ENCODE measurements at places on chromosomes 3 and 15.

- DNase-seq: no peak
Measured at GRCh38 chr3:194979173-194979572, 291.8 kb downstream of the XXYLT1 start.

DNA sequence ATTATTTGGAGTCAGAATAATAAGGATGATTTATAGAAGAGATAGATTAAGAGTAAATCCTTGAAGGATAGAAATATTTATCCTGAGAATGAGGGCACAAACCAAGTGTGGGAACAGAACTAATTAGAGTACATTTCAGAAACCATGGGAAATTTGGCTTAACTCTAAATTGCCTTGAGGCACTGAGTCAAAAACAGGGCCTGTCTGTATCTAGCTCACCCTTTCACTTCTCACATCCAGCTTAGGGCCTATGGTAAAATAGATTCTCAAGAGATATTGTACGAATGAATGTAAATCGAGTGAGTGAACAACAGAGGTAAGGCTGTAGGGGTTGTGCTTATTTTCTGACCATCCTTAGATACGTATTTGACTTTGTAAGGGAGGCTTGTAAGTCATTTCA is 586.1 kb upstream of the DPPA4 start:
- DNase-seq: no peak

GRCh38 chr3:177476495-177476894 is 279.2 kb upstream of the TBL1XR1 start:
- DNase-seq: no peak

- no peak for DNase-seq
Measured at GRCh38 chr15:77791941-77792340, 159.2 kb upstream of the LINGO1 start.

GRCh38 chr3:131705558-131706051 is 202.8 kb upstream of the MRPL3 start:
- DNase-seq: no peak

DNA sequence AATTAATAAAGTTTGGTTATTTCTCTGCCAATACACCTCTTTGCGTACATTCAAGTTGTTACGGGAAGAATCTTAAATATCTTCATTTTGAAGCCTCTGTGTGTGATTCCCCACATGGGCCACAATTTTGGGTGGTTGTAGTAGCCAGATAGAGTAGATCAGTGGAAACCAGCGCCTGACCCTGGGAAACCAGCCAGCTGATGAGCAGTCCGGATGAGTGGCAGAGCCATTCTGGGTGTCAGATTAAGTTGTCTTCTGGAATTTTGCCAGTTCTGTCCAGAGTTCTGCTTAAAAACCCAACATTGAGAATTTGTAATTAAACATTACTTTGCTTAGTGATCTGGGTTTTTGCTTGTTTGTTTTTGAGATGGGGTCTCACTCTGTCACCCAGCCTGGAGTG is 49.7 kb downstream of the MRPS25 start:
- no peak for DNase-seq

GRCh38 chr15:70059476-70060213 is 38.1 kb downstream of the TLE3 start:
- DNase-seq: no peak

GRCh38 chr3:168459226-168459784 is 363.6 kb upstream of the GOLIM4 start:
- no peak for DNase-seq

DNA sequence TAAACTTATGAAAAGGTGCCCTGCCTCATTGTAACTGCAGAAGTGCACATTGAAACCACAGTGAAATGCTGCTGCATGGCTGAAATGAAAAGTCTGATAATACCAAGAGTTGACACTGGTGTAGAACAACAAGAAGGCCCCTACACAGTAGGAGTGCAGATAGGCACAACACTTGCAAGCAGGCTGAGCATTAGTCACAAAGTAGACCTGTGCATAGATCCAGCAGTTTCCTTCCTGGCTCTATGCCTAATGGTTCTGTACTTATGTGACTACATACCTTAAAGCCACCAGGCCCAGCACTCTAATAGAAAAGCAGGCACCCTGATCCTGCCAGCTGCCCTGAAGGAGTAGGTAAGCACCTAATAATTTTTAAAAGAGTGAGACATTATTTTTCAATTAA is 41.8 kb downstream of the PRR23E start:
- no peak for DNase-seq

DNA sequence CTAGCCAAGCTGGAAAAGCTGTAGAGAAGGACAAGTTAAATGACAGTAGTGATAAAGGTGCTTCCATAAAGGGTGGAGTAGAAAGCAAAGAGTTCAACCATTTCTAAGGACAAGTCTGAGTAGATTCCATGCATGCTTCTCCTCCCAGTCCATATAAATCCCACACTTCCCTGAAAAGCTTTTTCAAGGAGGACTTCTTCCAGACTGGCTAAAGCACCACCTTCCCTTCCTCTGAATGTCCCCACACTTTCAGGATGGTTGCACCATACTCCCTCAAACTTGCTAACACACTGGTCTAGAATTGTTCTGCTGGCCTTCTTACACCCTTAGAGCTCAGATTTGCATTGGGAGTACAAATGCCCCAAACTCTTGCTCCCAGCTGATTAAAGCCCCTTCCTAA is 40.9 kb downstream of the FBN1 start:
- DNase-seq: no peak

GRCh38 chr3:194642769-194643168 is 9.6 kb upstream of the TMEM44 start:
- no peak for DNase-seq

DNA sequence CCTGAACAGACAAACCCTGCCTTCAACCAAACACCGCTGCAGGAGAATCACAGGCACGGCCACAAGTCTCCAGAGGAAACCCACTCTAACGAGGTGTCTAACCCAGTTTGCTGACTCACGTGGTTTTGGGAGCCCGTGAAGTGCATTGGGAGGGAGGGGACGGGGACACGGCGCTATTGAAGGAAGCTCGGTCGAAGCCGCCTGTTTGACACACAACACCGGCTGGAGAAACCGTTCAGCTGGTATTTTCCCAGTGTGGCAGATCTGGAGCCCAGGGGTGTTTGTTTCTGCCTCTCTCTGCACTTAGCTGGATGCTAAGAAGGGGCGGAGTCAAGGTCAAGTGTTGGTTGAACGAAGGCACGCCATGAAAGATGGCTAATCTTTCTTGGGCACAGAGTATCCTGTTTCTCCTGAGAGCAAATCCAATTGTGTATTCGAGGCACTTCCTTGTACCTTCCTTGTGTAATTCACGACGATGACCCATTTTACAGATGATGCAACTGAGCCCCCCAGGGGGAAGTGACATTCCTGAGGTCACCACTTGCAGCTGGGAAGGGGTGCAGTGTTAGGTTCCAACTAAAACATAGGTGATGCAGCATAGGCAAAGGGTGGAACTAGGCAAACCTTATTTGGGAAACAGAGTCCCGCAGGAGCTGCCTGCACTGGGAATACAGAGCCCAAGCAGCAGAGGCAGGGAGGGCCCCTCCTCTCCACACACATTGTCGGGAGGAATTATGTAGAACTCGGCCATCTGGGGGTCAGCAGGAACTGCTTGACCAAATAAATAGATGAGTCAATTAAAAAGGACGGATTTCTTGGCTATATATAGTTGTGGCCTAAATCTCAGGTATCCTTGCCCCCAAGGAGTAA is 22.5 kb downstream of the SLC6A6 start:
- peak; percentile 56 for DNase-seq

DNA sequence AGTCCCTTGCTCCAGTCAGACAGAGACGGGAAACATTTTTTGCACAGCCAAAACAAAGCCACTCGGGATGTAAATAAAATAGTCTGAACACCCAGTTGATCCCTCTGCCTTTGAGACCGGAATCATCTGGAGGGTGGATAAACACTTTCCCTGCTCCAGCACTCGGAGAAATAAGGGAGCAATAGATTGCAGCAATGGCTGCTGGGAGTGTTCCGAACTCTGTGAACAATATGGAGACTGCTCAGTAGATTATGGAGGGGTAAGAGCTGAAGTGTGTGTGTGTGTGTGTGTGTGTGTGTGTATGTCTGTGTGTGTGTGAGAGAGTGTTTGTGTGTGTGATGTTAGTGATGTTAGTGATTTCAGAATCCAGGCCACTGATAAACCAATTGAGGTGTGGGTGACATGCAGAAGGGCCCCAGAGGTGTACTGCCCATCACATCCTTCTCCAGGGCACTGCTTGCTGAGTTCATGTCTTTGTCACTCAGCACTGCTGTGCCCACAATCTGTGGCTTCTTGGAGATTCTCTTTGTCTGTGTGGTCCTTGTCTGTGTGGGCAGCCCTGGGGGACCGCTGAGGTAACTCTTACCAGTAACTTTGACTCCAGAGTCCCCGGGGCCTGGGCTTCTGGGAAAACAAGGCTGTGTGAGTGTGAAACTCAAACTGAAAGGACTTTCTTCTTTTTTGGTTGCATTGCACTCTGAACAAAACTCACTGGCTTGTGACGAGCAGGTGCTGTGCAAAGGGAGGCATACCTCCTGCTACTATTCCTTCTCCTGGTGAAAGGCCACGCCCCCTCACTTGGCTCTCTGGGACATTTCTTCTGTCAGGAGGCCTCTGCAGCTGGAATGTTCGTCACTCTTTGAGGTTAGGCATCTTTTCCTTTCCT is 23.0 kb downstream of the CRYGS start:
- no peak for DNase-seq

GRCh38 chr3:197889204-197889930 is 60.6 kb upstream of the RPL35A start:
- DNase-seq: no peak

- no peak for DNase-seq
Measured at GRCh38 chr15:83282776-83283137, 1.7 kb downstream of the BNC1 start.

DNA sequence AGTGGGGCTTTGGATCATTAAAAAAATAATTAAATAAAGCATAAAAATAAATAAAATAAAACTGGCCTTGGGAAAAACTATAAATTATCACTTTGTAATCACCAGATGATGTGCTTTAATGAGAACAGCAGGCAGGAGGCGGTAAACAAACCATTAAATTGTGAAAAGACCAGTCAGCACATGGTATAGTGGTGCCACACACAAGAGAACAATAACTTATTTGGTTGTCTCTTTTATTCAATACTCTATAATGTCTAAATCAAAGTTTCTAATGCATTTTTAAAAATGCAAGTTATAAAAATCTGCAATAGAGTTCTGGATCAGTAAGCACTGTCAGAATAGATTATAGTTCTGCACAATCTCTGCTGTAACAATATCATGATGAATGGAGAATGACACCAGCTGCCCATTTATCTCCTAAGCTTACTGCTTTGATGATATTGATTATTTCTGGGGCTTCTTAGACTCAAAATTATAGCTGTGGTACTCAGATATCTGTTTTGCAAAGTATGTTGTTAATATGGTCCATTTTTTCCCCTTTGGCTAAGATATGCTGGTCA is 259.3 kb downstream of the NAALADL2 start:
- no peak for DNase-seq

DNA sequence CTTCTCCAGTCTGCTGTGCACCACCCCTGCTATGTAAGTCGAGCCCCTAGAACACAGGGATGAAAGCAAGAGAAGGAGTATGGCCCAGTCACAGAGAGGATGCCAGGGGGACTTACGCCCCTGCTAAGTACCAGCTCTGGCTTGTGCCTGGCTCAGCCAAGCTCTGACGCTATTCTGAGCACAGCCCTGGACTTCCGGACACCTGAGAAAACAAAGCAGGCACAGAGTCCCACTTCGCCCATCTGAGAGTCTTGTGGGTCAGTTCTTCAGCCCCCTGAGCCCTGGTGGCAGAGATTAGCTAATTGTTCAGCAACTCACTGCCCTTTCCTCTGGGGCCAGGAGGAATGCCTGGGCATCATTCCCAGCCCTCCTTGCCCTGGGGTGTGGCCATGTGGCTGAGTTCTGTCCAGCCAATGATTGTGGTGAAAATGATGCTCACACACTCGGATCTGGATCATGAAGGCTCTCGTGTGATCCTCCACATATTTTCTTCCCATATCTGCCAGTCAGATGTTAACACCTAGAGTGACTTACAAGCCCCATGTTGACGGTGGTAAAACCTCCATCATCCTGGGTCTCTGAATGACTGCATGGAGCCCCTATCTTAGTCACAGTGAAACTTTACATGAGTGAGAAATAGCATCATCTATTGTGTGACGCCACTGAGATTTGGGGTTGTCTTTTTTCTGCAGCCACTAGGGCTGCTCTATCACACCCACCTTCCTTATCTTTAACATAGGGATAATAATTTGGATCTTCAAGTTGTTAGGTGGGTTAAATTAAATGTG is 105.7 kb downstream of the TPRA1 start:
- DNase-seq: no peak

DNA sequence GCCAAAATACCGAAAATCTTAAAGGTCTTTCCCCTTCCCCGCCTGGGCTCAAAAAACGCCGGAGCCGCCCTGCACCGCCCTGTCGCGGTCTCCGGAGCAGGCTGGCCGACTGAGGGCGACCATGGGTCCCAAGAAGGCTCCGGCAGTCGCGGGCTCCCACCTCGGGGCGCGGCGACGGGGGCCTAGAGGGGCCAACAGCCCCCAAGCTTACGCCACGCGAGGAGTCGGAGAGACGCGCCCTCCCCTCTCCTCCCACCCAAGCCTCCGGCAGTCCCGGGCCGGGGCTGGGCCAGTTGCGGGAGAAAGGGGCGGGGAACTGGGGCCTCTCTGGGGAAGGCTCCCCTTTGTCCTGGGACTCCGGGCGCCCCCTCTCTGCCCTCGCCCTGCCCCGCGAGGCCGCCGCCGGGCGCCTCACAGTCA is 69.2 kb downstream of the GOLGA8B start:
- no peak for DNase-seq

- DNase-seq: no peak
Measured at GRCh38 chr15:62849316-62850106, 193.0 kb upstream of the TPM1 start.

DNA sequence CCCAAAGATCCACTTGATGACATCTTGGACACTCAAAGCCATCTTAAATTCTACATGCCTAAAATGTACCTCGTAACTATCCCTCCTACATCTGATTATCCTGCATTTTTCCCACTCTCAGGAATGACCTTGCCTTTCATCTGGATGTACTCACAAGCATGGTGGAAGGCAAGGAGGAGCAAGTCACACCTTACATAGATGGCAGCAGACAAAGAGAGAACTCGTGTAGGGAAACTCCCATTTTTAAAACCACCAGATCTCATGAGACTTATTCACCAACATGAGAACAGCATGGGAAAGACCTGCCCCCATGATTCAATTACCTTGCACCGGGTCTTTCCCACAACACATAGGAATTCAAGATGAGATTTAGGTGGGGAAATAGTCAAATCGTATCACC is 616.0 kb downstream of the MCTP2 start:
- no peak for DNase-seq
